ENCODE measurements at places on chromosomes 6 and 20.
A peak's percentile ranks its signal among the peaks of the same experiment; 100 is the strongest.

DNA sequence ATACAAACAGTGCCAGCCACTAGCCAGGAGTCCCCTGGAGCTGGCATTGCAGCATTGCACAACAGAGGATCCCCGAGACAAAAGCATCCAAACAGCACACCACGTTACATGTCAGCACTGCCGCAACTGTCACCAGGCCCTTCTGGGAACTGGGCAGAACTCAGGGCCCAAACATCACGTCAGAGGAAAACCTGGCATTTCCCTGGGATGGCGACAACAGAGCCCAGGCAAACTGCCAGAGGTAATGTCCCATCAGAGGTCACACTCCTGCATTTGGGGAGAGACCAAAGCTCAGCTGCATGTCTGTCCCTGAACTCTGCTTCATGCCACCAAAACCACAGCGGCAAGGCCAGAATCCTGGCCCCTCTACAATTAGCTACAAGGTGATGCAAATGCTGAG, 36.3 kb downstream of the PPP1R3G start:
- DNase-seq, result no peak

GRCh38 chr6:158014505-158015187, 33.0 kb downstream of the SYNJ2 start:
- DNase-seq, result no peak

GRCh38 chr6:37565267-37566110, 65.8 kb upstream of the CCDC167 start:
- no peak for DNase-seq

DNA sequence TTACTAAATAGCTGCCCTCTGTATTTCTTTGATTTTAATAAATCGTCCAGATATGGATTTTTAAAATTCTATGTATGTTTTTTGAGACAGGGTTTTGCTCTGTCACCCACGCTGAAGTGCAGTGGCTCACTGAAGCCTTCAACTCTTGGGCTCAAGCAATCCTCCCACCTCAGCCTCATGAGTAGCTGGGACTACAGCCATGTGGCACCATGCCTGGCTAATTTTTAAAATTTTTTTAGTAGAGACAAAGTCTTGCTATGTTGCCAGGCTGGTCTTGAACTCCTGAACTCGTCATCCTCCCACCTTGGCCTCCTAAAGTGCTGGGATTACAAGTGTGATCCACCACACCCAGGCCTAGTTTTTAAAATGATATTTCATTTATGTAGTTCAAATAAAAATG, 47.4 kb upstream of the DDR1 start:
- no peak for DNase-seq

DNA sequence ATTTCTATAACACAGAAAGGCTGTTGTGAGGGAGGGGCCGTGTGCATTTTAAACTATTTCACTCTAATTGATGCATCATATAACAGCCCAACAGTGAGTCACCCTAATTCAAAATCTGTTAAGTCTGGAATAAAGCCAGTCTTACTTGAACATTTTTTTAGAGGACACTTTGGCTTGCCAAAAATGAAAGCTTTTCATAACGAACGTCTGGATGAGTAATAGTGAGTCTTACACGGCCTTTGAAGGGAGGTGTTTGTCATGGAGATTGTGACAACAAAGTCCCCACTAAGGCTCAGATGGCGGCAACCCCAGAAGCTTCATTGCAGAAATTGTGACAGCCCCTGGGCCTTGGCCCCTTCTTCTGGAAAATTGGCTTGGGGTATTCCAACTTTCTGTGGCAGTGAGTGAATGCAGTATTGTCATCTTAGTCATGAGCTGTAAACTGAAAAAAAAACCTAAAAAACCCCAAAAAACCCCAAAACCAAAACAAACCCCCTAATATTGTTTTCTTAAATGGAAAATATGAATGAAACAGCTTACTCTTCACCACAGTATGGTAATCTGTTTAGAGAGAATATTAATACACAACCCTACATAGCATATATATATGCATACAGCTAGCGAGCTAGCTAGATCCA, 92.6 kb upstream of the CLDN20 start:
- peak; percentile 80 for DNase-seq

DNA sequence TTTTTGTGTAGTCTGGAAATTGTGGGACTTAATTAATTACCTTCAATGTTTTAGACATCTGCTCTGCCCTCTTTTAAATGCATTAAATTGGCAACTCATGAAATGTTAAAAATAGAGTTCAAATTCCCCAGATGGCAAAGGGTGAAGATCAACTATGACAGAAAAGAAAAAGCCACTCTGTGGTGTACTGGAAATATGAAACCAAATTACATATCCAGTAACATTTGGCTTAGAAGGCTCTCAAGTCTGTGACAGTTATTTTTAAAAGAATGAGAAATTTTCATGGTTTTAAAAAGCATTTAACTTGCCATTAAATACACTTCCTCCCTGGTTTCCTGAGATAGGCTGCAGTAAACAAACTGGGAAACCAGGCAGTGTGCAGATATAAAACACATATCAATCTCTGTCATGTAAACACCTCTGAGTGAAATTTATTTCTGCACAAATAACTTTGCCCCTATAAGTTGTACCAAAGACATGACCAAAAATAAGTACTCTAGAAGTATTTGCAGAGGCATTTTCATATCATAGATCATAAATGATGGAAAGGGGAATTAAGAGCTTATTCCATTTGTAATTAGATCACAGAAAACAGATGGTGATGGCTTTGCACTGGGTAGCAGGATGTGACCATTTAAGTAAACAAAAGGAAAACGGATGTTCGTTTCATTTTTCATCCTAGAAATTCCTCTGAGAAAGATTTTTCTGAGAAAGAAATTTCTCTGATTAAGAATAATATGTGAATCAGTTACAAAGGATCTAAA, 360.1 kb downstream of the SAMD5 start:
- DNase-seq, result no peak
